Progenitor cell of endocrine pancreas (in vitro differentiated cells): ENCODE measurements at places on chromosomes 13 and 19.

GRCh38 chr19:41324231-41324702, 14.3 kb downstream of the CCDC97 start:
- no peak for DNase-seq

DNA sequence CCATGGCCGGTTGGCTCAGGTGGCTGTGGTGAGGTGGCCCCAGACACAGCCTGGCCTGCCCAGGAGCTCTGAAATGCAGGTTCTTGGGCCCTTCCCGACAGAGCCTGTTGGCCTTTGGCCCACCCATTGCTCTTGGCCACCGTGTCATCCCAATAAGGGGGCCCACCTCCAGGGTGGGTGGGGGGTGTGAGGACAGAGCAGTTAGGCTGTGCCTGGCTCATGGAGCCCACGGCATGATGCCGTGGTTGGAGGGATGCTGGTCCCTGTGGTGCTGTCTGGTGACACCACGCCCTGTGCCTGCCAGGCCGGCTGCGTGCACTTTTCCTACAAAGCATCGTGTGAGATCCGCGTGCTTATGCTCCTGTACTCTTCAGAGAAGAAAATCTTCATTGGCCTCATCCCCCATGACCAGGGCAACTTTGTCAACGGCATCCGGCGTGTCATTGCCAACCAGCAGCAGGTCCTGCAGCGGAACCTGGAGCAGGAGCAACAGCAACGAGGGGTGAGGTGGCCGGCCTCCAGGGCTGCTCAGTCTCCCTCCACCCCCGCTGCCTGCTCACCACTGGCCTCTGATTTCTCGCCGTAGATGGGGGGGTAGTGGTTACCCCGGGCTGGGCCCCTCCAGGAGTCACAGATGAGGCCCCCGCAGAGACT, 7.6 kb downstream of the PNKP start:
- DNase-seq: no peak

- DNase-seq: no peak
These were observed 38.5 kb upstream of the FGF14 start for GRCh38 chr13:102440259-102440936.

DNA sequence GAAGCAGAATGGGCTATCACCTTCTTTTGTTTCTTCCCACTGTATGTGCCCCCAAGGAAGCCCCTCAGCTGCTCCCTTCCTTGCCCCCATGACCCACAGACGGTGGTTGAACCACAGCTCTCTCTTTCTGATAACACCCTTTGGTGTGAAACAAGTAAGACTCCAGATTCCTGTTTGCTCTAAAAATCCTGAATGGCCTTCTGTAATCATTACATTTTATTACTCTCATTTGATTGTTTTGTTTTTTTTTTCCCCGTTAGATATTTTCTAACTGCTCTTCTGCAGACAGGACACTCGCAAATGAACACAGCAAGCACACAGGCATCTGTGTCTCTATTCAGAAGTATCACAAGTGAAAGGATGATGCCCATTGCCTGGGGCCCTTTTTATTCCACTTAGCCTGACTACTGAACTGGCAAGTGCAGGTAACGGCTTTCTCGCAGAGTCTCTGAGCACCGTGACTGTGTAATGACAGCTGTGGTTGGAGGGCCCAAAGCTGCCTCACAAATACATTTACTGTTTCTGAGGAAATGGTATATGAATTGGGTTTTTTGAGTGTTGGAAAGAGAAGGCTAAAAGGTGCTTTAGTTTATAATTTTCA, 59.3 kb downstream of the OXGR1 start:
- DNase-seq: no peak

DNA sequence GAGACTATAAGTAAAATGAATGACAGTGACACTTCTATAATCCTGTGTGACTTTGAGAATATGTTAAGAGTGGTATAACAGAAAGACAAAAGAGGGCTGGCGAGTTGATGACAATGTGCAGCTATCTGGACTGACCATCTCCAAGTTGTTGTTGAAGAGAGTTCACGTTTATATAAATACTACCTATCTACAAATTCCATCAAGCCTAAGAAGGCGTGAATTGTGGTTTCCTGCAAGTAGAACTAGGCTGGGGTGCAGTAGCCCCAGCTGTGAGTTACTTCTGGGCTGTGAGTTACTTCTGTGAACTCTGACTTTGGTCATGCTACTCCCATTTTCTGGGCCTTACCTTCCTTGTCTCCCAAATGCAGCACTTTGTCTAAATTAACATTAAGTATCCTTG, 561.0 kb downstream of the TBC1D4 start:
- no peak for DNase-seq

GRCh38 chr13:106603546-106603945, 35.6 kb upstream of the ARGLU1 start:
- no peak for DNase-seq

DNA sequence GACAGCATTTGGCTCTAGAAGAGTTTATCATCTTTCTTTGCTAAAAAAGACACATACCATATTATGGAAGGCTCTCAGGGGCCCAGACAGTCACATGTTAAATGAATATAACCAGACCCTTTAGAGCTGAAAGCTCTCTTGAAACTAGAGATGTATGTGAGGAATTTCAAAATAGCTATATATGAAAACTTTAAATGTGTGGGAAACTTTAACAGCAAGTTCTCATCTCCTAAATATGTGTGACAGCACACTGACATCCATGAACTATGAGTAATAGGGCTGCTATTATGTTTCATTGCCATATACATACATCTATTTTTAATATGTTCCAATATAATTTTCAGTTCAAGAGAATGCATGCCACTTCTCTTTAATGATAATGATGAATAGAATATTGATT, 509.5 kb downstream of the GPC6 start:
- DNase-seq: no peak

- DNase-seq: no peak
These were observed 287 bp upstream of the B3GLCT start for GRCh38 chr13:31199527-31199848.

GRCh38 chr13:49838989-49839388, 46.5 kb upstream of the KPNA3 start:
- DNase-seq: no peak

DNA sequence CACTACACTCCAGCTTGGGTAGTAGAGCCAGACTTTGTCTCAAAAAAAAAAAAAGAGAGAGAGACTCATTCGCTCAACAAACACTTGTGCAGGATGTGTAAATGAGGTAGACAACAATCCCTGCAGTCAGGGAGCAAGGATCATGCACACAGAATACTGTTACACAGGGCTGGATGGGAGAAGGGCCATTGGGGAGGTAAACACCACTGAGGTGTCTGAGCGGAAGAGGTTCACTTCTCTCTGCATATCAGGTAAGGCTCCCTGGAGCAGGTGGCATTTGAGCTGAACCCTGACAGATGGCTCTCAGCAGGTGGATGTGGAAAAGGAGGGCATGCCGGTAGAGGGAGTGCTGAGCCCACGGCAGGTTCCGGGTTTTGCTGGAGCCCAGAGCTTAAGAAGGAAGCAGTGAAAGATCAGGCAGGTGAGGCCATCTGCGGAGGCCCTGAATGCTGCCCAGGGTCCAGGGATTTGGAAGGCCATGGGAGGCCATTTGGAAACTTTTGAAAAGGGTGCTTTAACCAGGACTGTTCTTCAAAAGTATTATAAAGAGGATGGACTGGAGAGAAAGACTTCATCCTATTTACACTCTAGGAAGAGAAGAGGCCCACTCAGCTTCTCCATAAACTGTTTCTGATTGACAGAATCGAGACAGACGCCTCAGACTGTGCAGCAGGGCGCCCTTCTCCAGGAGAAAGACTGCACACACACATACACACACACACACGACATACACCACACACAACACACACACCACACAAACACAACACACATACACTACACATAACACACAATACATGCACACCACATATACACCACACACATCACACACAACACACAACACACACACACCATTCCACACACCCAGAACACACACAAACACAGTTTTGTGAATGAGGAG, 199.4 kb downstream of the USP12 start:
- DNase-seq: no peak

DNA sequence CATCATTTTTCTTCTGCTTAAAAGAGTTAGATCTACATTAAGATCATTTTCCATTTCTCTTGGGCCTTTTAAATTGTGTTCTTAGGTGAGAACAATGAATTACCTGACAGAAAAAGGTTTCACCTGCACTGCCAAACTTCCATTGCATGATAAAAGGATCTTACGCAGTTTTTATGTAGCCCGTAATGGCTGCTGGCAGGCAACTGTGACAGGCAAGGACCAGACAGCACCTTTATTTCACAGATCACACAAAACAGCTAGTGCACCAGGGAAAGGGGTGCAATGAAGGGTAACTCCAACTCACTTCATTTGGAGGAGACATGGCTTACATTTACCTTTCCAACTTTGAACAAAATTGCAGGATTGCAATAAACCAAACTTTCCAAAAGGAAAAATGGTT, 159.8 kb downstream of the SLITRK1 start:
- no peak for DNase-seq

GRCh38 chr13:64438084-64438483, 2792.1 kb downstream of the PCDH9 start:
- no peak for DNase-seq

- DNase-seq: no peak
These were observed 140.1 kb upstream of the FRY start for GRCh38 chr13:31891472-31891871.

- no peak for DNase-seq
These were observed 16.1 kb downstream of the ZNF562 start for GRCh38 chr19:9658769-9659168.

GRCh38 chr13:50588491-50589130, 254.9 kb downstream of the DLEU7 start:
- no peak for DNase-seq

- no peak for DNase-seq
These were observed 69.8 kb downstream of the KCTD12 start for GRCh38 chr13:76816394-76816793.

- no peak for DNase-seq
These were observed 60.5 kb upstream of the MEDAG start for GRCh38 chr13:30845297-30846214.

DNA sequence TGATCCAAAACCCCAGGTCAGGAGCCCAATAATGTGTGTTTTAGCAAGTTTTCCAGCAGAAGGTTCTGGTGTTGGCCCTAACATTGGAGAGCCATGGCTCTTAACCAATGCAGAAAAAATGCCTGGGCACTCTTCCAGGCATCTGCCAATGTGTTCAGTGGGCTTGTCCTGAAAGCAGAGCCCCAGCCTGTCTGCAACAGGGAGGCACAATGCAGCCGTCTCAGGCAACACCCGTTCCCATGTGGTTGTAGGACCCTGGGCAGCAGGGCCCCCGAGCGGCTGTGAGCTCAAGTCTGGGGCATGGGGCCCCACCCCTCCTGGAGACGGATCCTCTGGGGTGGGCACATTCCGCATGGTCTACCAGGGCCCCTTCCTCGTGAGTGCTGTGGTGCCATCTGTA, 58.1 kb upstream of the SIAH3 start:
- no peak for DNase-seq

DNA sequence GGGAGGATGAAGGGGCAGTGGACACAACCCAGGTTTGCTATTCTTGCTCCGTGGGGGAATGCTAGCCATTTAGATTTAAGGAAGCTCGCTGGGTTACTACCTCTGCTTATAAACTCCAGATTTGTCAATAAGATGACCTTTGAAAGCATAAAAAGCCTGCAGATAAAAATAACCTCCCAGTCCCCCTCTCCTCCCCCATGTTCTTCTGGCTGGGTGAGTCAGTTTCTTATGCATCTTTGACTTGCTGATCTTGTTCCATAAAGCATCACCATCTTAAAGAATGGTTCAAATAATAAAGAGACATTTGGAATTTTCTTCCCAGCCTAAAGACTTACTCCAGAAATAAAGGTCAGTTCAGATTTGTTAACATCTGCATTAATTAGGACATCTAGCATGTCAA, 118.3 kb upstream of the RNF113B start:
- DNase-seq: no peak

- DNase-seq: peak; percentile 45
These were observed 21.3 kb downstream of the ARHGEF1 start for GRCh38 chr19:41904118-41904870.

DNA sequence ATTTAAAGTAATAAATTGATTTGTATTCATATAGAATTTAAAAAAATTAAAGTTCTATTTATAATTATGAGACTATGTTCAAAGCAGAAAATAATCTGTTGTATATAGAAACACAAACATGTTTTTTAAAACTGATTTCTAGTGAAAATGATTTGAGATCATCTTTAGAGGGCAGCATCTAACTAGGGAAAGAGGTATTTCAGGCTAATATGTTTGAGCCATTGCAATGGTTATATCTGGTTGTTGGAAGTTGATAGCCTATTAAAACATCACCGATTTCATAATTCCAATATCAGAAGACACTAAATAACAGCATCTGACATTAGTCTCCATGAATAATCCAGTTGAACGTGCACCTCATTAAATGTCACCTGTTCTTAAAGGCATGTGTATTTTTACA, 79.8 kb upstream of the SLITRK6 start:
- no peak for DNase-seq

DNA sequence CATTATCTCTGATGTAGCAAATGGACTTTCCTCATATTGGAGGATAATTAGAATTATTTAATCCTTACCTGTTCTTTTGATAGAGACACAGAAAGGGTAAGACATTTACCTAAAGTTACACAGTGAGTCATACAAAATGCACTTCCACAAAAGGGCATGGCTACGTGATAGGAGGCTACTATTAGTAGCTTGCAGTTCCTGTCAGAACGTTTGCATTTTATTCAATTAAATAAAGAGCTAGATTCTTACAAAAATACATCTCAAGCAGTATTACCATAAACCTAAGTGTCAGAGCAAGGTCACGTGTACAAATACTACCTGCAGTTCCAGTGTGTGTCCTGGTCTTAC, 120.6 kb downstream of the ESD start:
- no peak for DNase-seq

- no peak for DNase-seq
These were observed 2902.5 kb downstream of the PCDH9 start for GRCh38 chr13:64327505-64328194.

- DNase-seq: no peak
These were observed 802 bp downstream of the CDC37 start for GRCh38 chr19:10402441-10403038.

- no peak for DNase-seq
These were observed 174.7 kb downstream of the DLEU7 start for GRCh38 chr13:50668691-50669271.

DNA sequence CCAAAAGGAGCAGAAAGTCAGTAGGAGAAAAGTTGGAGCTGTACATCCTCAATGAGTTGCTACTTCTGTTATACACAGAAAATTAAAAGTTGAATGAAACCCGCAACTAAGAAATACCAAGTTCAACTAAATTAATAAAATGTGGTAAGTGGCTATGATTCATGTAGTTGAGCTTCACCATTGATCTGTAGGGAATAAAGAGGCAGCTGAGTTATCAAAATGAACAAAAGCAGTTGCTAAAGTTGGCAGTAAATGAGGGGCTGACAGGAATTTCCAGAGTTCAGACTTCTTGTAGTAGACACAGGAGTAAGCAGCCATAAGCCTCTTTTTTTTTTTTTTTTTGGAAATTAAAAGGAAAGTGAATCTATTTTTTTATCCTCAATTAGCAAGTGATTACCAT, 234.6 kb downstream of the POSTN start:
- DNase-seq: no peak

- DNase-seq: peak; percentile 12
These were observed 520 bp downstream of the ZNF600 start for GRCh38 chr19:52786078-52786463.

GRCh38 chr19:39098365-39099269, 14.4 kb downstream of the ACP7 start:
- DNase-seq: no peak

GRCh38 chr13:45104261-45104660, 16.0 kb upstream of the GTF2F2 start:
- DNase-seq: no peak

GRCh38 chr13:92967923-92968322, 258.7 kb upstream of the GPC6 start:
- no peak for DNase-seq

GRCh38 chr13:113897161-113897560, 33.3 kb upstream of the GAS6 start:
- DNase-seq: no peak
